Right hindlimb (tissue), 1 donor: ENCODE measurements at places on chromosomes 5 and 9.

DNA sequence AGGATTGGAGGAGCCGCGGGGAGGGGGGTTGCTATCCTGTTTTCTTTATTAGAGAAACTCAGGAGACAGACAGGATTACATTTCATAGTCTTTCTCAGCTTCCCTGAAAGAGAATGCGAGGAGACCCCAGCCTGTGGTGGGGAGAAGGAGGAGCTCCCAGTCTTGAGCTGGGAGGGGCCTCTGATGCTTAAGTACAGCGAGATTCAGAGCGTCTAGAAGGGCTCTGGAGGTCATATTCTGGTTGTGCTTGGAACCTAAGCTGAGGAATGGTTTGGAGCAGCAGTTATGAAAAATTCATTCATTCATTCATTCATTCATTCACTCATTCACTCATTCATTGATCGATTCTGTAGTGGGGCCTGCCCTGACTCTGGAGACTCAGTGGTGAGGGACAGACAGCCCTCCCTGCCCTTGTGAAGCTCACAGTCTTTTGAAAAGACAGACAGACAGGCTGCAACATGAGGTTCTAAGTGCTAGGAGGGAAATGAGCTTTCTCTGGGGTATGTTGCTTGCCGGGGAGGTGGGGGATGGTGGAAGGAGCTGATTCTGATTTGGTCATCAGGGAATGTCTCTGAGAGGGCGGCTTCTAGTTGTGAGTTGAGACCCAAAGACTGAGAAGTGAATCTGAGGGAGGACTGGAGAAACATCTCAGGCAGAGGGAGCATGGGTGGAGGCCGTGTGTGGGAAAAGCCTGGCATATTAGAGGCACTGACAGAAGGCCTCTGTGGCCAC, 2.5 kb upstream of the SPRY4 start:
- DNase-seq, result peak; percentile 48

GRCh38 chr5:154826-155225, 36.5 kb upstream of the LRRC14B start:
- DNase-seq, result no peak

DNA sequence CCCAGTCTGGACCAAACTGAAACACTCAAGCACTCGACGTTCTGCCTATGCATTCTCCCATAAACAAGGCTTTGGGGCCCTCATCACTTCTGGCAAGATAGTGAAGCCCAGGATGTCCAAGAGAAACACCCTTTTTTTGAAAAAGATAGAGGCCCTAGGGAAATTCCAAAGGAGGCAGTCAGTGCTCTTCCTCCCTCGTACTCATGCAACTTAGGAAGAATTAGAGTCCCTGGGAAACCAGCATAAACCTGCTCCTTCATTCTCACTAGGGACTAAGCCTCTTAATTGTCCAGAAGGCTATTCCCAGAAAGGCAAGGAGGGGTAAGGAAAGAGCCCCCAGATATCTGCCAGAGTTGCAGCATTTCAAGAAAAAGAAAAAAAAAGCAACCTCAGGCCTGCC, 7.8 kb upstream of the RUSC2 start:
- DNase-seq, result no peak

- DNase-seq, result no peak
Observed at GRCh38 chr5:154370119-154370518, 75.7 kb upstream of the SAP30L start.

- DNase-seq, result no peak
Observed at GRCh38 chr9:76373173-76373783, 20.9 kb downstream of the RFK start.

- no peak for DNase-seq
Observed at GRCh38 chr5:17441351-17441750, 56.7 kb upstream of the TAF11L2 start.

- DNase-seq, result no peak
Observed at GRCh38 chr5:57094753-57095683, 78.8 kb upstream of the GPBP1 start.

DNA sequence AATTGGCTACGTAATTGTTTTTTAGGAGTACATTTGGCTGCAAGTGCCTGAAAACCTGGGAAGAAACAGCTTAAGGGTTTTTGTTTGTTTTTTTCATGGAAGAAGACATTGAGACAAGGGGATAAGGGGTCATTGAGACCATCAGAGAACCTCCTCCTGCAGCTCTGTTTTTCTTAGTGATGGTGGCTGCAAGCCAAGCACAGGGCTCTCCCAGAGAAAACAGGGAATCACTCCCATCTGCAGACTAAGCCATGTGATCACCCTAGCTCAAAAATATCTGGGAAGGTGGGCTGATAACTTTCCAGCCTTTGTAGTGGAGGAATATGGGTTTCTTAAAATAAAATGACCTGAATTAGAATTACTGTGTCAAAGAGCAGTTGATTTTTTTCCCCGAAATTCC, 25.1 kb downstream of the PALM2AKAP2 start:
- DNase-seq, result peak; percentile 48
